NCI-H2107 (cell line): ENCODE measurements at places on chromosomes 5 and 9.

DNA sequence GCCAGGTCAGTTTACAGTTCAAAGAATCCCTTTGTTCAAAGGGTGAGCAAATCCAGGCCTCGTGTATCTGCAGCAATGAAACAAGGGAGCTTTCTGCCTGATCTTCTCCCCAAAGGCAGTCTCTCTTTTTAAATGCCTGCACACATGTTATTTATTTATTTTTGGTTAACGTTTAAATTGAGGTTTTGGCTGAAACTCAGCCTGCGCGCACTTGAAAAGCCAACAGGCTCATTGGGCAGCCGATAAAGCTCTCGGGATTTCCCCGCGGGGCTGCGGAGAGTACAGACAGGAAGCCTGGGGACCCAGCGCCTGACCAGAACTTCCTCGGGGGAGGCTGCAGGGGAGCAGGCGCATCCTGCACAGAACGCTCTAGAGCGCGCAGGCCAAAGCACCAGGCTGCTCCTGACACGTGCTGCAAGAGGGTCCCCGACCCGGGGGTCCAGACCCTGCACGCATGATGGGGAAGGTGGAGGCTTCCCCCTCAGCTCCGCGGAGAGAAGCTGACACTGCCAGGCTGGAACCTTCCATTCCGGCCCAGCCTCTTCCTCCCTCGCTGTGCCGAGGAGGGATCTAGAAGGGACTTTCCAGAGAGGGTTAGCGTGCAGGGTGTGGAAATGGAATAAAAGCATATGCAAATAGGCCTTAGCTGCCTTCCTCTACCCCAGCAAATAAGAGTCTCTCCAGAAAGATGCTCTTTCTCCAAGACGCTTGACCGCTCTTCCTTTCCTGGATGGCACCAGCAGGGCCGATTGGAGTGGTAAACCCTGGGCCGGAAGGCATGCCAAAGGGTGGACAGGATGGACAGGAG, 46.1 kb downstream of the PTTG1 start:
- DNase-seq: no peak

GRCh38 chr9:94824913-94825610, 98.6 kb downstream of the AOPEP start:
- no peak for DNase-seq

GRCh38 chr9:119026120-119026519, 343.1 kb downstream of the BRINP1 start:
- peak; percentile 3 for DNase-seq

GRCh38 chr5:76274571-76274970, 128.5 kb upstream of the IQGAP2 start:
- no peak for DNase-seq

DNA sequence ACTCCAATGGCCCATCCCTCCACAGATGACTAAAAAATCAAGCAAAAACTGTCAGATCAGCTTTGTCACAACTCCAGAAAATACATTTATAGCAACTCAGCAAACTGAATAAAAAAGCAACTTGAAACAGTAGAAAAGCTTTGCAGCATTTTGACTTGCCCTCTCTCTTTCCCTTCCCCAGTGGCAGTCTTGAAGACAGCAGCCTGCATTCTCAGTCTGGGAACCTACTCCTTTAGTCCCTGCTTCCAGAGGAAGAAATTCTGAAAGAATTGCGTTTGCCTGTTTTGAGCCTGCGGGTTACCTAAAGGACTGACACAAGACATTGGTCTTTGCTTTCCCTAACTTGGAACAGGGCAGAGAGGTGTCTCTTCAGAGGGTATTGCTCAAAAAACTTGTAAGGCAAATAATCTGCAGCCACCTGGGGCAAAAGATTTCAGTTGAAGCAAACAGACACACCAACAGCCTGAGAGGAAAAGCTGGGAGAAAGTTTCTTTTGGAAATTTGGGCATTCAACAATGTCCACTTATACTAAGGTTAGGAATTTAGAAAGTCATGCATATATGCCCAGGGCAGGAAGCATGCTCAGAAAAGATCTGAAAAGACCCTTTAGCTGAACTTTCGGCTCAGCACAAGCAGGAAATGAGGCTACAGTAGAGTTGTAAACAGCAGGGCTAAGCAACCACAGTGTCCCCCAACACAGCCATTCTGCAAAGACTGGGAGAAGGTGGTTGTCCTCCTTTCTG, 15.2 kb upstream of the SLC35D2 start:
- no peak for DNase-seq

DNA sequence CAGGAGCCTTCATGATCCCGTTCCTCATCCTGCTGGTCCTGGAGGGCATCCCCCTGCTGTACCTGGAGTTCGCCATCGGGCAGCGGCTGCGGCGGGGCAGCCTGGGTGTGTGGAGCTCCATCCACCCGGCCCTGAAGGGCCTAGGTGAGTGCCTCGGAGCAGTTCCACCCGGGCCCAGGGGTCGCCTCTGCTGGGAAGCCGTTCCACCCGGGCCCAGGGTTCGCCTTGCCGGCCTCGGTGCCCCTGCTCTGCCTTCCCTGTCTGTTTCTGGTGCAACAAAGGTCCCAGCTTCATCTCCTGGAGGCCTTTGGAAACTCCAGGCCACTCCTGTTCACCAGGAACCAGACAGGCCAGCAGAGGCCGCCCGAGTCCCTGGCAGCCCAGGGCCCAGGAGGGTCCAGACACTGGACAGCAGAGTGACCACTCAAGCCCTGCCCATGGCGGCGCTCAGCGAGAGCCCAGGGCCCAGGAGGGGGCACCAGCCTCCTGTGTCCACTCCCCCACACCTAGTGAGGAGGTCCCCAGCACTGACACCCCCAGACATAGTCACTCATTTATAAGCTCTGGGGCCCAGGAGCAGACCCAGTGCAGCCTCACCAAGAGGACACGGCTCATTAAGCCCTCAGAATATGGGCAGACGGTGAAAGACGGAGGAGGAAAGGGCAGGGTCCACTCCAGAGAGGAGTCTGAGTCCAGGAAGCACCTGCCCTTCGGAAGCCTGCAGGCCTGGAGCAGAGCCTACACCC, 7.5 kb downstream of the SLC6A19 start:
- DNase-seq: no peak

DNA sequence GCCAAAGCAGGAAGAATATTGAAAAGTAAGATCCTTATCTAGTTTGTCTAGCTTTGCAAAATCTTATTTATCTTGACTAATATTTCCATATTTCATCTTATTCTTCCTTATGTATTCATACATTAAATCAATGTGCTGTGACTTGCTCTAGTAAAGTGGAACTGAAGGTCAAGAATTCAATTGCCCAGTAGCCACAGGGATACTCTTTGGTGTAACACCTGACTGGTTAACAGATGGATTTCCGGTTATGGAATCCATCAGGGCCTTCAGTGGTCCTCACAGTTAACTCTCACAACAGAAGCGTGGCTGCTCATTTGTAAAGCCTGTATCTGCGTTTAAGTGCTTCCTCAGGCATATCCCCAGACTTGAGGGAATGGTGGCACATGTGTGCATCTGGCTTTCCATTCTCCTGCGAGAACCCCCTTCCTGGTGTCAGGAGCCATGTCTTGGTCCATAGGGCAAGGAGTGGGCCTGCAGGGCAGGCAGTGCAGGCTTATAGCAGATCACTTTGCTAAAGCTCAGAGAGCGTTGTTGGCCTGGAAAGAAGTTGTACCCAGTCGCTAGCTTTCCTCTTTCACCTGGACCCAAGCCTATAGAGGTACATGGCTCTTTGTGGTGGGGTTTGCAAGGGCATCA, 99.2 kb downstream of the HSPA4 start:
- DNase-seq: no peak

DNA sequence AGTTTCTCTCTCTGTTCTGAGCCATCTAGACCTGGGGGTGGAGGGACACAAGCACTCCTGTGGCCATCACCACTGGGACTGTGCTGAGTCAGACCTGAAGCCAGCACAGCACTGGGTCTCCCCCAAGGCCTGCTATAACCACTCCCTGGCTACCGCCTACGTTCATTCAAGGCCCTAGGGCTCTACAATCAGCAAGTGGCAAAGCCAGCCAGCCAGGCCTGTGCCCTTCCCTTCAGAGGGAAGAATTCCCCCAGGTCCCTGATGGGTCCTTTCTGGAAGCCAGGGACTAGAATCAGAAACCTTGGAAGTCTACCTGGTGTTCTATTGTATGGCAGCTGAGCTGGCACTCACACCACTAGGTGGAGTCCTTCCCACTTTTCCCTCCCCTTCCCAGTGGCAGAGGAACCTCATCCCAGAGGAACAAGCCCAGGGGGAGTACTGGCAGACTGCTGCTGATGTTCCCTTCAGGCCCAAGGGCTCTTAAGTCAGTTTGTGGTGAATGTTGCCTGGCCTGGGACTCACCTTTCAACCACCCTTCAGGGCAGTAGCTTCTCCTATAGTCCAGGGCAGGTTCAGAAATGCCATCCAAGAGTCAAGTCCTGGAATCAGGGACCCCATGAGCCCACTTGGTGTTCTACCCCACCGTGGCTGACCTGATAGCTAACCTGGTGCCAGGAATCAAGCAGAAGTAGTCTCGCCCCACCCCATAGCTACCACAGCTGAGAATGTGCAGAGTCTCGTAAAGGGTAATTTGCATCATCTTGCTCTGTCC, 20.0 kb downstream of the JMY start:
- no peak for DNase-seq

- DNase-seq: no peak
These were observed 108.5 kb downstream of the PSAT1 start for GRCh38 chr9:78405461-78405860.

DNA sequence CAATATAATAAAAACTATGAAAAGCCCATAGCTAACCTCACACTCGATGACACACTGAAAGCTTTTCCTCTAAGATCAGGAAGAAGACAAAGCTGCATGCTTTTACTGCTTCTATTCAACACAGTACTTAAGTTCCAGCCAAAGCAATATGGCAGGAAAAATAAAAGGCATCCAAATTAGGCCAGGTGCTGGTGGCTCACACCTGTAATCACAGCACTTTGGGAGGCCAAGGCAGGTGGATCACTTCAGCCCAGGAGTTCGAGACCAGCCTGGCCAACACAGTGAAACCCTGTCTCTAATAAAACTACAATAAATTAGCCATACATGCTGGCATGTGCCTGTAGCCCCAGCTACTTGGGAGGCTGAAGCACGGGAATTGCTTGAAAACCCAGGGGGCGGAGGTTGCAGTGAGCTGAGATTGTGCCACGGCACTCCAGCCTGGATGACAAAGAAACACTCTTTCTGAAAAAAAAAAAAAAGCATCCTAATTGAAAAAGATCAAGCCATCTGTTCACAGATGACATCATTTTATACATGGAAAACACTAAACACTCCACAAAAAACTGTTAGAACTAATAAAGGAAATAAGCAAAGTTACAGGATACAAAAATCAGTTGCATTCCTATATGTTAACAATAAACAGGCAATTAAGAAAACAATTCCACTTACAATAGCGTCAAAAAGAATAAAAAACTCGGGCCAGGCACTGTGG, 17.9 kb downstream of the ZFR start:
- DNase-seq: no peak

- DNase-seq: no peak
These were observed 18.1 kb downstream of the LPCAT1 start for GRCh38 chr5:1505506-1506241.

DNA sequence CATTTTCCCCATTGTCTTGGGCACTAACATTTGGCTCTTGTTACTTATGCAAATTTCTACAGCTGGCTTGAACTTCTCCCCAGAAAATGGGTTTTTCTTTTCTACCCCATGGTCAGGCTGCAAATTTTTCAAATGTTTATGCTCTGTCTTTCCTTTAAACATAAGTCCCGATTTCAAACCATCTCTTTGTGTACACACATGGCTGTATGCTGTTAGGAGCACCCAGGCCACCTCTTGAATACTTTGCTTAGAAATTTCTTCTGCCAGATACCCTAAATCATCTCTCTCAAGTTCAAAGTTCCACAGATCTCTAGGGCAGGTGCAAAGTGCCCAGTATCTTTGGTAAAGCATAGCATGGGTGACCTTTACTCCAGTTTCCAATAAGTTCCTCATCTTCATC, 45.6 kb downstream of the NLN start:
- DNase-seq: no peak

- no peak for DNase-seq
These were observed 41.9 kb downstream of the SETX start for GRCh38 chr9:132312873-132313272.

GRCh38 chr5:143434261-143435209, 31.0 kb upstream of the NR3C1 start:
- no peak for DNase-seq

DNA sequence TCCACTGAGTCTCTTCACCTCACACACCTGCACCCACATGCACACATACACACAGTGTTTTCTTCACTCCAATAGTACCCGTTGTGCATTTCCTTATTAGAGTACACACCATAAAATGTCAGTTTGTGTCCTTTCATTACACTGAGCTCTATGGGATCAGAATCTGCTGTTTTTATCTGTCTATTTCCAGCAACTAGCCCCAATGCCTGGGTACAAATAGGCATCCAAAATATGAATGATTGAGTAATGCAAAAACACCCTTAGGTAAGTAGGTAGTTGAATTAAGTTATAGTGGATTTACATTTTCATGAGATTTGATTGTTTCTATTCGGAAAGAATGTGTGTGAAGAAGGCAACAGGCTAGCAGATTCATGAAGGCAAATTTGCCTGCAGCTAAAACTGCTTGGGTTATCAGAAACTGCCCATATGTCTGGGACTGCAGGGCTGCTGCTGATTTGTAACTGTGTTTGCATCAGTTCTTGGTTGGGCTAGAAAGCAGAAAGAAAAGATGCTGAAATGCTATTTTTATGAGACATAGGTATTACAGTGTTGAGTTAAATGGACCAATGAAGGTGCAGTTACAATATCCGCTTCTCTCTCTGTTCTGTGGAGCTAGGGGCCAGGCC, 26.9 kb downstream of the PPP3R2 start:
- no peak for DNase-seq

- no peak for DNase-seq
These were observed 51.4 kb downstream of the PPIC start for GRCh38 chr5:122985006-122985700.

GRCh38 chr9:37212435-37212834, 92.1 kb downstream of the ZCCHC7 start:
- no peak for DNase-seq

- DNase-seq: no peak
These were observed 96.9 kb downstream of the ATG10 start for GRCh38 chr5:82068723-82069122.

- no peak for DNase-seq
These were observed 68.2 kb upstream of the TBCA start for GRCh38 chr5:77844373-77844622.

- peak; percentile 89 for DNase-seq
These were observed 117.3 kb upstream of the PLPPR1 start for GRCh38 chr9:100911273-100911672.

- no peak for DNase-seq
These were observed 677 bp upstream of the TXNDC15 start for GRCh38 chr5:134873494-134873893.

- DNase-seq: no peak
These were observed 42.3 kb upstream of the DMAC1 start for GRCh38 chr9:7841831-7842230.

- no peak for DNase-seq
These were observed 41.4 kb upstream of the IFNK start for GRCh38 chr9:27482709-27483108.

DNA sequence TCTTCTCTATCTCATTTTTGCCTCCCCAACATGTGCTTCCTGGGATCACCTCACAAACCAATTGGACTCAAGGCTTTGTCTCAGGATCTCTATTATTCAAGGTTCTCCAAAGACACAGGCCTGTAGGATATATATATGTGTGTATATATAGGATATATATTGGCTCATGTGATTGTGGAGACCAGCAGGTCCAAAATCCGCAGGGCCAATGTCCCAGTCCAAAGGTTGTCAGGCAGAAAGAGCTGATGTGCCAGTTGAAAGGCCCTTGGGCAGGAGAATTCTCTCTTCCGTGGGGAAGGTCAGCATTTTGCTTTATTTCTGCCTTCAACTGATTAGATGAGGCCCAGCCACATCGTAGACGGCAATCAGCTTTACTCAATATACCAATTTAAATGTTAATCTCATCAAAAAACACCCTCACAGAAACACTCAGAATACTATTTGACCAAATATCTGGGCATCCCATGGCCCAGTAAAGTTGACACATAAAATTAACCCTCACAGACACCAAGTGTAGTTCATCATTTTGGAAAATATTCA, 1.3 kb upstream of the FBLL1 start:
- no peak for DNase-seq
